ENCODE measurements at places on chromosomes 3 and 15. TPM values are rescaled to one million over a fixed set of nuclear protein-coding genes. Genes with fewer than 3 reads are reported as not detected.

DNA sequence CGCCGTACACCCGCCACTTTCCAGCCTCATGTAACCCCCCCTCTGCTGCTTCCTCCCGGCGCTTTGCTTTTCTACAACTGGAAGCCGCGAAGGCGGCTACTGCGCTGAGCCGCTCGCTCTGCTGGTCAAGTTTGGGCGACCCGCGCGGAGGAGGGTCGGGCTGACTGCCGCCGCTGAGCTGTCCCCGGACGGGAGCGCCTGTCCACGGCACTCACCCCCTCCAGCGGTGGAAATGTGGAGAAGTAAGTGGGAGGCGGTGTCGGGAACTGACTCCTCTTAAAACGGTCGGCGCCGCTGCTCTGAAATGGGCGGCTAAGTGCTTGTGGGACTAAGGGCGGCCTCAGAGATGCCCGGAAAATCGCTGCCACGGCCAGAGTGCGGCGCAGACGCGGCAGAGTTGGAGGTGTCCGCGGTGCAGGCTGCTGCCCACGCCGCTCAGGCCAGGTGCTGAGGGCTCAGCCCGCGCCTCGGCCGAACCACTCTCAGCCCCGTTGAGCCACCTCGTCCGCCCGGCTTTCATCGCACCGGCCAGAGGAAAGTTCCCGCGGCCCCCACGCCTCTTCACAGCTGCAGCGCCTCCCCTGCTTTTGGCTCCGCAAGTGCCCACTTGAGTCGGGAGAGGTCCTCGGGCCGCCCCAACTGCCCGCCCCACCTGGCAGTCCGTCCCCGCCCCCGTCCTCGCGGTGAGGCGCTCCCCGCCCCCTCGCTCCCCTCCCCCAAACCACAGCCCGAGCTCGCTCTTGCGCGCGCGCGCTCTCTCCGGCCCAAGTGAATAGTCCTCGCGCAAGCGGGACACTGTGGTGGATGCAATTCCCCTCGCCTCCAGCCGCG is at the start of gene EPHA6:
Gene EPHA6 (plus strand): TSS at position 775 of the 831 bp plus-strand sequence.
- DNase-seq = peak; percentile 62

DNA sequence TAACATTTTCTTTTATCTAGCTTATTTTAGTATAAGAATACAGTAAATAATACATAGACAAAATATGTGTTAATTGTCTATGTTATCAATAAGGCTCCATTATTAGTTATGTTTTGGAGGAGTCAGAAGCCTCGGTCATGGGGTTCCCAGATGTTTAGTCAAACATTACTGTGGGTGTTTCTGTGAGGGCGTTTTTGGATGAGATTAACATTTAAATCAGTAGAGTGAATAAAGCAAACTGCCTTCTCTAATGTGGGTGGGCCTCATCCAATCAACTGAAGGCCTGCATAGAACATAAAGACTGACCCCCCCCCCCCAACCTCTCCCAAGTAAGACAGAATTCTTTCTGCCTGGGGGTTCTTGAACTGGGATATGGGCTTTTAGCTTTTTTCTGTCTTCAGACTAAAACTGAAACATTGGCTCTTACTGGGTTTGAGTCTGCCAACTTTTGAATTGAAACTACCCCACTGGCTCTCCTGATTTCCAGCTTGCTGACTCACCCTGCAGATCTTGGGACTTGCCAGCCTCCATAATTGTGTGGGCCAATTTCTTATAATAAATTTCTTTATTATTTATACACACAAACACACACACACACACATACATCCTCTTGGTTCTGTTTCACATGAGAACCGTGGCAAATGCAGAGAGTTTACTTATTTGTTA is 192.0 kb downstream of the TPRG1 start:
- DNase-seq = no peak

DNA sequence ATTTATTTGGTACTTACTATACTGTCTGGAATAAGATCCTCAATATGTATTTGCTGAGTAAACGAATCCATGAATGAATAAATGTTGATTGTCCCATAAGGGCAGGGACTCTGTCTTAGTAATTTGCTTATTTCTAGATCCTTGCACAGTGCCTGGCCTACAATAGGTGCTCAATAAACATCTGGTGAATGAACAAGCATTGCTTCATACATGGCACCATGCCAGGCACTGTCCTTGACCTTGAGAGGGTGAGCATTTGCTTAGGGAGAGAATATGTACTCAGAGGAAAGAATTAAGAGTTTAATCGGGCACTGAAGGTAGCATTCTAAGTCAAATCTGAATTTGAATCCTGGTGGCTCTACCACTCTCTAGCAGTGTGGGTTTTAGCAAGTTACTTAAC is 282.1 kb downstream of the THSD4 start:
- no peak for DNase-seq

DNA sequence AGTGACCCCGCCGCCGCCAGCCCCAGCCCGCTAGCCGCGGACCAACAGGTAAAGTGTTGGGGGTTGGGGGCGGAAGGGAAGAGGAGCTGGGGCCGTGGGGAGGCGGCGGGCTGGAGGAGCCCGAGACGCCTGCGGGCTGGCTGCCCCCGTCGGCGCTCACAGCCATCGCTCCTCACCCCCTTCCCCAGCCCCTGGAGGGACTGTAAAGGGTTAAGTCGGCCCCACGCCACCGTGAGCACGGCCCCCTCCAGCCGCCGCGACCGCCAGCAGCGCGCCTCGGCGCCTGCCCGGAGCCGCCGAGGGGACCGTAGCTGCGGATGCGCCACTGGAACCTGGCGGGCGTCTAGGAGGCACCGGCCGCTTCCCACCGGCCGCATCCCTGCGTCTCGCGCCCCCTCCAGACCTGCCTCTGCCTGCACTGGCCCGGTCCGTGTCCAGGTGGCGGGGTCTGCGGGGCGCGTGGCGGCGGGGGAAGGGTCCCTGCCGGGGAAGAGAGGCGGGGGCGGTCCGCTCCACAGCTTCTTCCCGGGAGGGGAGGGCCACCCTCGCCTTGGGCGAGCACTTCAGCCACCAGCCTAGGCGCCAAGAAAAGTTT is 522 bp downstream of the MED12L start:
- DNase-seq = peak; percentile 57

- DNase-seq = no peak
Observed at GRCh38 chr3:127215714-127216414, 22.9 kb downstream of the PRR23E start.

- peak; percentile 55 for DNase-seq
Observed at GRCh38 chr15:41827290-41827879, 507 bp upstream of the JMJD7 start.

DNA sequence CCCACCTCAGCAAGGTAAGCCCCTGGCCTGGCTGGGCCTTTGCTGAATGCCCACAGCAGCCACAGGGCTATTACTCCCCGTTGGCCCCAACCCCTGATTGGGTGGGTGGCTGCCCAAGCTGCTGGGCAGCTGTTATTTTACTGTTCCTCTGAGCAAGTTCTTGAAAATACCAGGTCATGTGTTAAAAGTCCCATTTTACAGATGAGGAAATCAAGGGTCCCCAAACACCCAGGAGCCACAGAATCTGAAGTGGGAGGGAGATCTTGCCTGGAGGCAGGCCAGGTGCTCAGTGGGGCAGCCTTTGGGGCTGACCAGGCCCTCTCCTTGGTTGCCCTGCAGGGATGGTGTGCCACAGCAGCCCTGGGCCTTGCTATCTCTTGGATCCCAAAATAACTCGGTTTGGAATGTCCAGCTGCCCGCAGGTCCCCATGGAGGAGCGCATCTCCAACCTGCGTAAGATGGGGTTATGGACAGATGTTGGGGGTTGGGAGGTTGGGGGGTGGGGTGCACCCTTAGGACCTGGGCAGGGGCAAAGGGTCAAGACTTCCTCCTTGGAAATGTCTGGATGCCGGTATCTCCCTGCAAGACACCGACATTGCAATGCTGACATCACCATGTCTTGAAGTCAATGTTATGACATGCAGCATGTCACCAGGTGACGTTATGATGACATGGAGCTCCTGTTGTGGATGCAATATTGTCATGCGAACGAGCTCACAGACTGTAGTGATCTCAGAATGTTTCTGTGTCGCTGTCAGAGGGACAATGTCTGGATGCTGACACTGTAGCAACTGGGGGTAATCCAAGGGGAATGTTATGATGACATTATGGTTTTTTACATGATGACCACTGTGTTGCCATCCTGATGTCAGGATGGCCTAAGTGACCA is 13.3 kb upstream of the CSPG4 start:
- DNase-seq = no peak

GRCh38 chr3:196931828-196932587 is 10.3 kb downstream of the NCBP2 start:
- DNase-seq = no peak

DNA sequence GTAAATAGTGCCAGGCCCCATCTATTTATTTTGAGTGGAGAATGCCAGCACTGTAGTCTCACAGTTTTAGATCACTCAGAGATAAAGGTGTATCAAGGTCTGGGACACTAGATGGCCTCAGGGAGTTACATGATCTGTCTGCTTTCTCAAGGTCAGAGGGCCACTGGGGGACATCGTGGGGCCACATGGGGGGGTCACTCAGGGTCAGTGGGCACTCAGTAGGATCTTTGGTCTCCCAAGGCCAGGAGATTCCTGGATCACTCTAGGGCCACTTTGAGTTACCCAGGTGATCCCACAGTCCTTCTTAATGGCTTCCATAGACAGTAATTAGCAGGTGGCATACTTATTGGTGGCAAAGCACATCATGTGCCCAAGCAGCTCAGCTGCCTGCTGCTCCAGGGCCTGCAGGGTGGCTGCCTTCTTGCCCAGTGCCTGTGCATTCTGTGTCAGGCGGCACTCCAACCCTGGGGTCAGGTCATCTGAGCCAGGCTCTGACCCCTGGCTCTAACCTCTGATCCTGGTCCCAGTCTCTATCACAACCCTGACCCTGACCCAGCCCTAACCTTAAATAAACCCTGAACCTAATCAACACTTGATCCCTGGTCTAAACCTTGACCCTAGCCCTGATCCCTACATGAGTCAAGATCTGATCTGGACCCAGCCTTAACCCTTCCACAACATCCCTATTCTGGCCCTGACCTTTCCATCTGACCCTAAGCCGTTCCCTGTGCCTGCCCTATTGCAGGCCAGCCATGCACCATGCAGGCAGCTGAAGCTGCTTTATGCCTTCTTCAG is 1.8 kb upstream of the LAMB2 start:
- no peak for DNase-seq

- peak; percentile 81 for DNase-seq
Observed at GRCh38 chr3:38039101-38039898, at the start of gene DLEC1. Gene DLEC1 (plus strand): TSS chr3:38039208. CDS start chr3:38039226, 18 bp downstream.

DNA sequence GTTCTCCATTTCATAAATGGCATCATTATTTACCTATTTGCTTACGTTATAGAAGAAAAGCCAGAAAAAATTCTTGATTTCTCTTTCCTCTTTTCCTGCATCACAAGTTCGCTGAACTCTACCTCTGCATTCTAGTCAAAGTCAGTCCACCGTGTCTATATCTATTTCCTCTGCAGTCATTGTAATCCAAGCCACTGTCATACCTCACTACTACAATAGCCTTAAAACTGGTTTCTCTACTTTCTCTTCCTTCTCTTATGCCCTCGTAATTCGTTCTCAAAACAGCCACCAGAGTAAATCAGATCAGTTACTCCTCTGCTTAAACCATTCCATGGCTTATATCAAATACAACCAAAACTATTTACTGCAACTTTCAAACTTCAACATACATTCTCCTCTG is 13.4 kb upstream of the FAM81A start:
- DNase-seq = no peak

DNA sequence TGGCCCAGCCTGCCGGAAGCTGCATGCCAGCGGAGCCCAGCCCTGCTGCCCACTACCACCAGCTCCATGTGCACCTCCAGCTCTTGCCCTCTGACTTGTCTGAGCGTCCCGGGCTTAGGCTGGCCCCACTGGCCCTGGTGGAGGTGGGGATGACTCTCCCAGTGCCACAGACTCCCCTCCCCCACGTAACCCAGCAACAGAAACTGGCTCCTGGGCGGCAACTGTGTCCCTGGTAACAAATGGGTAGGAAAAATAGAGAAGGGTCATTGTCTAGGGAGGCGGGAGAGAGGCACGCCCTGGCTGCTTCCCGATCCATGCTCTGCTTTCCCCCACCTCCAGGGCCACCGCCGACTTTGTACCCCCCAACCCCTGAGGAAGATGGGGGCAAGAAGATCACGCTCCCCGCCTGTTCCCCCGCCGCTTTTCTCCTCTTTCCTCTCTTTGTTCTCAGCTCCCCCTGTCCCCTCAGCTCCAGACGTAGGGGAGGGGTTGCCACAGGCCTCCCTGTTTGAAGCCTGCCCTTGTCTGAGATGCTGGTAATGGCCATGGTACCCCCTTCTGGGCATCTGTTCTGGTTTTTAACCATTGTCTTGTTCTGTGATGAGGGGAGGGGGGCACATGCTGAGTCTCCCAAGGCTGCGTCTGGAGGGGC is 10.8 kb upstream of the SEMA3B start:
- DNase-seq = no peak

RBM6 gene
- total RNA-seq = 115 TPM

CNOT10 gene
- total RNA-seq = 38.7 TPM

All from WTC11 (cell line).